Activated naive CD4-positive, alpha-beta T cell treated with anti-CD3 and anti-CD28 coated beads, Interleukin-2, amount 10 ng/mL, durations not matched to agents 5 hours and 36 hours (primary cell): ENCODE measurements at places on chromosomes 5 and 9. TPM values are rescaled to one million over a fixed set of nuclear protein-coding genes. Genes with fewer than 3 reads are reported as not detected.

MAP1B gene
- not detected for total RNA-seq

FAXDC2 gene
- total RNA-seq: not detected

CTSV gene
- 0.67 TPM for total RNA-seq

POLE3 gene
- total RNA-seq: 60.5 TPM

C5 gene
- 1.6 TPM for total RNA-seq

ABO gene
- total RNA-seq: 0.50 TPM

SH3TC2 gene
- not detected for total RNA-seq

ADRB2 gene
- 0.83 TPM for total RNA-seq

FAM163B gene
- total RNA-seq: not detected

BARHL1 gene
- not detected for total RNA-seq

GAS1 gene
- total RNA-seq: 0.58 TPM

MTRR gene
- total RNA-seq: 63.4 TPM
